ENCODE measurements at places on chromosomes 12 and 14.

DNA sequence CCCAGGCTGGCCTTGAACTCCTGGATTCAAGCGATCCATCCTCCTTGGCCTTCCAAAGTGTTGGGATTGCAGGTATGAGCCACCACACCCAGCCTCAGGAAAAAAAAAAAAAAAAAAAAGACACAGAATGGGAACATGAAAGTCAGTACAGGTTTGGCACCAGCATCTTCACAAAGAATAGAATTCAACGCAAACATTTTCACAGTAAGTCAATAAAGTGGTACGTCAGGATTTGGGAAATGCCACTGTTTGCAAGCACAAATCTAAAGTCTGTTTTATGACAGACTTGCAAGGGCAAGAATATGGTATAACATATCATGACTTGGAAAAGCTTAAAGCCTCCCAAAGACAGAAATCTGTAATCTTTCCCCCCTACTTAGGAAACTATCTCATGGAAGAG is 34.9 kb upstream of the WDR89 start:
- DNase-seq, result no peak

DNA sequence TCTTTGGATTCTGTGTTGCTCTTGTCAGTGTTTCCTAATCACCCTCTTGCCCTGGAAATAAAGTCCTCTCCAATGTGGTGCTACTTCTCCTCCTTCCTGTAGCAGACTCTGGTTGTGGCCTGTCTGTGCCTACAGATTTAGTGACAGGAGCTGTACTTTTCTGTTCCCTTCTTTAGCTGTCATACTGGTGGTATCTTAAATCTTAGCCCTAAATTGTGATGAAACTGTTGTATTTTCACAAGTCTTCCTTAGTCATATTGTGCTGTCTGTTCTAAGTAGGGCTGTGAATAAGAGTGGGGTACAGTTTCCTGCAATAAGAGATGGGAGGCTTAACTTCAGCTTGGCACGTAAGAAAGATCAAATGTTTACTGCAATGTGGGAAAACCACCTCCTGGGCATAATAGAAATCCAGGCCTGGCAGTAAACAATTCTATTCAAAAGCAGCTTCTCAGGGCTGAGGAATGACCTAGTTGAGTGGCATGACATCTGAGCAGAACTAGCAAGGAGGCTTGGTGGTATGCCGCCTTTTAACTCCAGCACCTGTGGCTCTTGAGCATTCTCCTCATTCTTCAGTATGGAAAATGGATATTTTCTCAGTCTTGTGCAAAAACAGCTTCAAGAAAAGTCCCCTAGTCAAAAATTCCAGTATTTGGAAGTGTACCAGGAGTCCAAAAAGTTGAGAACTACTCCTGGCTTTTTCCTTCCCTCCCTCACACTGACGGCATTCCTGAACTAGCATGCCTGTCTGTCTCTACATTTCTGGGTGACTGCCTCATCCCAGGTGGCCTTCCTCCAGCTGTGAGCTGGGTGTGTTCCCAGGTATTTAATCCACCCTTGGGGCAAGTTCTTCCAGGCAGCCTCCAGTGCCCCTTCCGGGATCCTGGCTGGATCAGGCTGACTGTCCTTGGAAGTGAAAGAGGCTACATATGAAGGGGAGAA is 19.5 kb downstream of the ANO6 start:
- DNase-seq, result peak; percentile 37

GRCh38 chr12:71223139-71223538 is 65.3 kb upstream of the TSPAN8 start:
- DNase-seq, result peak; percentile 45

DNA sequence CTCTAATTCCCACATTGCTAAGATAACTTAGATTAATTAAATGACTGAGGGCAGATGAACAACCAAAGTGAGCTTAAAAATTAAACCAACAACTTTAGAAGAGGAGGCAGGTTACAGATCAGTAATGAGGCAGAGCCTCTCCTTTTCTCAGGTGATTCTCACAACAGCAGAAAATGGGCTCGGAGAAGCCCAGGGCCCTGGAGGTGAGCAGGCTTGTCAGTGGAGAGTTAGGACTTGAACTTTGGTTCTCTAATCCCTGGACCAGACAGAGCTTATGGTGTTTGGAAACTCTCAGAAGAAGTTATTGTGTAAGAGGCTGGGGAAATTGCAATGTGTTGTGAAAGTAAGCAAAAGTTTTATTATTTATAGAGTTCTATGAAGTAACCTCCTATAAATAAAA is 2.8 kb downstream of the TRHDE start:
- DNase-seq, result no peak

DNA sequence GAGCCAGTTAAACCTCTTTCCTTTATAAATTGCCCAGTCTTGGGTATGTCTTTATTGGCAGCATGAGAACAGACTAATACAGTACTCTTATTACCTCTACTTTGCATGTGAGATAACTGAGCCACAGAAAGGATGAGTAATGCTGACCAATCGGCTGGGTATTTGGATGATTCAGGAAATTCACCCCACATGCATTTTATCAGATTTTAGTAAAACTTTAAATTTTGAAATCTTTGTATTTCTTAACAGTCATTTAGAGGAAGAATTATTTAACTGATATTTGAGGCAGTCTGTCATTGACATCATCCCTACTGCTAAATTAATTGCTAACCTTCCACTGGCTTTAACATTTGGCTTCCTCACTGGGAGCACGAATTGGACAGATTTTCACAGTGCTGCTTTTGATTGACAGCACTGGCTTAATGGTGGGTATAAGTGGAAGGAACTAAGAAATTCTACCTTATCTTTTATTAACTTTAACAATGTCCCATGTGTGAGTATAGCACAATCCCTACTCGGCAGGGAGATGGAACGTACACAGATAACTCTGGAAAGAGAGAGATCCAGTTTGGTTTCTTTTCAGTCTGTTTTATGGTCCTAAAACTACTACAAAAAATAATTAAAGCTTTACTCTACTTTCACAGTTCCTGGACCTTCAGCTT is 261.0 kb downstream of the DACT1 start:
- DNase-seq, result no peak

- DNase-seq, result no peak
Observed at GRCh38 chr14:77108753-77109152, 10.7 kb downstream of the CIPC start.

- no peak for DNase-seq
Observed at GRCh38 chr12:68403296-68403695, 71.1 kb upstream of the MDM1 start.
